Stimulated activated CD8-positive, alpha-beta memory T cell treated with anti-CD3 and anti-CD28 coated beads, Interleukin-4, amount 100 ng/mL, for 1 hour (primary cell): ENCODE measurements at places on chromosomes 7 and 10.

DNA sequence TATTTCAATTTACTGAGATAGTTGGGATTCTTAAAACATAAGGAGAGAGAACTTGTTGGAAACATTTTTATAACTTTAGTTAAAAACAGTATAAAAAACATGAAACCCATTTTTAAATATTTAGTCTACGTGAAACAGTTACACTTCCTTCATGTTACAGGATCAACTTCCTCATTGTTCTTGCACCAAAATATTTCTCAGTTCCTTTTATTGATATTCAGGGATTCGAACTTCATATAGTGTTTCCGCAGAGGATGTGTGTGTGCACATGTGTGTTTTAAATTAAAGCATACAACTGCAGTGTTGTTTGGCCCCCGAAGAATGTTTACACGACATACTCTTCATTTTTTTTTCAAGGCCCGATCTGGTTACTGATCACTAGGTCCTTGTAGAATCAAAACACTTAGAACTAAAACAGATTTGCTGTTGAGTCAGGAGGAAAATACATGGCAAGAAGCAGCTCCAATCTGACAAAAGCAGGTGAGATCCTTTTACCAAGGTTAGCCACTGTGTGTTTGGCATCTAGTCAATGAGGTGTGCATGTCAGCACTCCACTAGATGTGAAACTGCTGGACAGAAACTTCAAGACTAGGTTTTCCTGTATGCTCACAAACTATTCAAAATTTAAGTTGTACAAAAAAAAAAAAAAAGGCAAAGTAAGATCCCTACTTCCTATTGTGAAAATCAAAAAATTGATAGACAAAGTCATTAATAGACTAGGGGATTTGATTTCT lies 60.4 kb downstream of the INSYN2A start:
- no peak for DNase-seq

DNA sequence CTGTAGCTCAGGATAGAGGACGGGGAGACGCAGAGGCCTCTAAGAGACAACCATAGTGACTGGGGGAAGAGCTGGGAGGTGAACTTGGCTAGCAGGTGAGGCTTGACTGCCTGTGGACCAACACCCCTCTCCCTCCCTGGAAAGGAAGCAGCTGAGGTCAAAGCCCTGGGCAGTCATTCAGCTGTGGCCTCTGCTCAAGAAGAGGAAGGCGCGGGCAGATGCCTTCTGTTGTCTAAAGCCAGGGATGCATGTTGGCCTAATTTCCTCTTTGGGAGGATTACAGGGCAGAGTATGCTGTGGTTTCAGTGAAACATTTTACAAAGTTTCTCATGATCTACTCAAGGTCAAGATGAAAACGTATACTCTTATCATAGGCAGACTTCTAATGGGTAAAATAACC lies 327.1 kb downstream of the PRPF18 start:
- no peak for DNase-seq

GRCh38 chr10:76882245-76882644 lies 755.4 kb downstream of the KCNMA1 start:
- DNase-seq: no peak

- DNase-seq: no peak
Measured at GRCh38 chr10:20806487-20806886, 90.6 kb downstream of the NEBL start.
